Stimulated activated CD4-positive, alpha-beta T cell treated with anti-CD3 and anti-CD28 coated beads, Interleukin-15, amount 100 ng/mL, for 48 hours (primary cell): ENCODE measurements at places on chromosomes 4 and X.

GRCh38 chr4:139025841-139026240 is 10.3 kb downstream of the NOCT start:
- no peak for DNase-seq

DNA sequence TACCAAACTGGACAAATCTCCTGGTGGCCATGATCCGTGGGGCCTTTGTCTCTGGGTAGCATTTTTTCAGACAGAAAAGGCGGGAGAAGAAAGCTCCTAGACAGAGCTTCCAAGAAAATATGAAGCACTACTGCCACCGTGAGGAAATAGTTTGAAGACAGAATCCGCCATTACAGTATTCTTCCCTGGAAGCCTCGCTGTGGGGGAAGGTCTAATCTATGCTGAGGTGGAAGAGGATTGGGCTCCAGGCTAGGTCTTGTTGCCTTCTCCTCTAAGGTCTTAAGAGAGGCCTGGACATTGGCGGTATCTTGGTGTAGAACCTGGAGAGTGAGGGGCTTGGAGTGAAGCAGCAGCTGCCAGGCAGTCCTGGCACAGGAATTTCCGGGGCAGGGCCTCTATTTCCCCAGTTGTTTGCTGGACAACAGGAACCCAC is 218.9 kb downstream of the OR13H1 start:
- DNase-seq: peak; percentile 49

DNA sequence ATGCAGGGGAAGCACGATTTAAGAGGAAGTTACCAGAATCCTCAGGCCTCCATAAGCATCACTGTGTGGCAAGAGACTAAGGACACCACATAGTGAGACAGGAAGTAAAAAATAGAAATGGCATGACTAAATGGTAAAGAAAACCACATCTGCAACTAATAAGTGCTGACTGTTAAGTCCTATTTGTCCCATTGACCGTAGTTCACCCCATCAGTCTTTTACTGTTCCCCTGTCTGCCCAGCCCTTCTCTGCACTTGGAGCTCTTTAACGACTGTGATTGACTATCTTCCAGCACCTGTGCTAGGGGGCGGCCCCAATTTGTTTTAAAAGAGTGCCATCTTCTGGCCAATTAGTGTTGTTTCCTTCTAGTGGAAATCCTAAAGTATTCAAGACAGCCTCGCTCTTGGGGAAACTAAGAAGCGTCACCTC is 94.2 kb downstream of the MAOA start:
- DNase-seq: peak; percentile 10

DNA sequence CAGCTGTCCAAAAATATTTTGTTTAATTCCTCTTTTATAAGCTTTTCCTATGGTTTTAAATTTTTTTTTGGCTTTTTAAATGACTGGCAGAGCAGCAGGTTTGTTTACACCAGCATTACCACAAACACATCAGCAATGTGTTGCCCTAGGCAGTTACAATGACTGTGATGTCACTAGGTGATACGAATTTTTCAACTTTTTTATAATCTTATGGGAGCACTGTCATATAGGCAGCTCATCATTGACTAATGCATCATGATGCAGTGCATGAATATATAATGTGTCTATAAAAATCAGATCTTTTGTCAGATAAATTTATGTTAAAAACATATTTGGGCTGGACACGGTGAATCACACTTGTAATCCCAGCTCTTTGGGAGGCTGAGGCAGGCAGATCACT is 231.6 kb upstream of the SLIT2 start:
- no peak for DNase-seq

DNA sequence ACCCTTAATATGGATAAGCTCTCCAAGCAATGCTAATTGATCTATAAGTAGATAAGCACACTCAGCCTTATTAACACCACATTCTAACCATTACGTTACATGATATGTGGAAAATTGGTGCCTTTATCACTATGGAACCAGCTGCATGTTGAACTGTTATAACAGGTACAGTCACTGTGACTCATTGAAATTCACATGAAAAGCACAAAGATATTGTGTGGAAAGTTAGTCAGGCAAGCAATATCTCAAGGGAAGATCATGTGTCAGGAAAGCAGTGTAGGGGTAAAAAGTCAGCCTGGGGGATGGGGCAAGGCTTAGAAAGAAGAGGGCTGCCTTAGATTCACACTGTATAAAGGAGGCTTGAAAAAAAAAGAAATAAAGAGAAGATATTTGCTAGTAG is 313.7 kb upstream of the SMIM31 start:
- DNase-seq: no peak

- no peak for DNase-seq
These were observed 22.4 kb downstream of the HPRT1 start for GRCh38 chrX:134482371-134482770.

DNA sequence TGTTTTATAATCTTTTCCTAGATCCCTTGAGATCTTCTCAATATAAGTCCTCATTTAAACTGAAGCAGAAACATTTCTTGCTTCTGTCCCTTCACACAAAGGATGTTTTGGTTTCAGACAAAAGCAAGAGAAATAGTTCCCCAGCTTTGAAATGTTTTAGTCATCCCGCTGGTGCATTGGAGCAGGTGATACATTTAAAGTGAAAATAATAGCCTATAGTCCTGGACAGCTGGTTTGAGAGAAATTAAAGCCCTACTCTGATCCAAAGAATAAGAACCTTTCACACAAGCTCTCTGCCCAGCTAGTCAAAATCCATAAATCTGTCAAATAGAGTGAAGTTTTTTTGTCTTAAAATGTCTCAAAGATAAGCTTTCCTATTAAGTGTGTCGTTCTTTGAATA is 79.4 kb downstream of the LUZP4 start:
- no peak for DNase-seq

DNA sequence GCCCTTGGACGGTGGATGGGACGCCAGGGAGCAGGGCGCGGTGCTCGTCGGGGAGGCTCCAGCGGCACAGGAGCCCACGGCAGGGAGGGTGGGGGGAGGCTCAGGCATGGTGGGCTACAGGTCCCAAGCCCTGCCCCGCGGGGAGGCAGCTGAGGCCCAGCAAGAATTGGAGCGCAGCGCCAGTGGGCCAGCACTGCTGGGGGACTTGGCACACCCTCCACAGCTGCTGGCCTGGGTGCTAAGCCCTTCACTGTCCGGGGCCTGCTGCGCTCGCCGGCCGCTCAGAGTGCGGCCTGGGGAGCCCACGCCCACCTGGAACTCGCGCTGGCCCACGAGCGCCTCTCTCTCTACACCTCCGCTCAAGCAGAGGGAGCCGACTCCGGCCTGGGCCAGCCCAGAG is 8.6 kb downstream of the CD38 start:
- no peak for DNase-seq

DNA sequence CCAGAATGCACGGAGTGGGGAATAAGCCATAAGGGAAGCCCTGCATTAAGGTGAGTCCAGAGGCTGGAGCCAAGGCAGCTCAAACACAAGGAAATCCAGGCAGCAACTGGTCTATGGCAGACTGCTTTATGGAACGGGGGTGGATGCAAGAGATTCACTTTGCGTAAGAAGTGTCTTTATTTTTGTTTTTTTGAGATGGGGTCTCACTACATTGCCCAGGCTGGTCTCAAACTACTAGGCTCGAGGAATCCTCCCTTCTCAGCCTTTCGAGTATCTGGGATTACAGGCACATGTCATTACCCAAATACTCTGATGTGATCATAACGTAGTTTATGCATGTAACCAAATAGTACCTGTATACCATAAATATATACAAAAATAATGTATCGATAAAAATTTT is 199.5 kb downstream of the MAML3 start:
- DNase-seq: no peak

DNA sequence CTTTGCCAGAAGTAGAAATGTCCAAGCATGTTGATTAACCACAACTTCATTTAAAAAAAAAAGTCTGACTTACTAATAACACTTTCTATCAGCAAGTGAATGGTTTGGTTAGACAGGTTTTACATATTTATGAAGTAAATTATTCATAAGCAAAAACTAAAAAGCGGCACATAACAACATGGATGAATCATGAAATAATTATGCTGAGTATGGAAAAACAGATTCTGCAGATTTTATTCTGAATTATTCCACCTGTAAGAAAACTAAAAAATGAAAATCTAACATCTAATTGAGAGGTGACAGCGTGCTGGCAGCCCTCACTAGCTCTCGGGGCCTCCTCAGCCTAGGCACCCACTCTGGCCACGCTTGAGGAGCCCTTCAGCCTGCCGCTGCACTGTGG is 173.5 kb downstream of the ADAM29 start:
- no peak for DNase-seq

- DNase-seq: no peak
These were observed 12.2 kb downstream of the EGFL6 start for GRCh38 chrX:13581554-13581953.

DNA sequence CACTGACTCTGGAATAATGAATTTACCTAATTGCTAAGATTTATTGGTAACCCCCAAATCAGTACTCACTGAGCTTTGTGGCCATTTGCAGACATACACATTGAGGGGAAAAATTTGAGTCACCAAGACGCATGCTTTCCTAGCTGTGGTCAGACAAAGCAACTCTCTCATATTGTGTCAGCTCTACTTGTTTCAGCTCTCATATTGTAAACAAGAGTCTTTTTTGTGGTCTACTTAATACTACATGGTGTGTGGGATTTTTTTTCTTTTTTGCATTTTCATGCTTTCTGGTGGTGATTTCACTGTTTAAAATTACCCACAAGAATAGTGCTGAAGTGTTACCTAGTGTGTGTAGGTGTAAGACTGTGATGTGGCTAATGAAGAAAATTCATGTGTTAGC is 428.2 kb upstream of the GALNT7 start:
- no peak for DNase-seq

GRCh38 chr4:52574036-52574435 is 85.1 kb downstream of the USP46 start:
- DNase-seq: no peak

DNA sequence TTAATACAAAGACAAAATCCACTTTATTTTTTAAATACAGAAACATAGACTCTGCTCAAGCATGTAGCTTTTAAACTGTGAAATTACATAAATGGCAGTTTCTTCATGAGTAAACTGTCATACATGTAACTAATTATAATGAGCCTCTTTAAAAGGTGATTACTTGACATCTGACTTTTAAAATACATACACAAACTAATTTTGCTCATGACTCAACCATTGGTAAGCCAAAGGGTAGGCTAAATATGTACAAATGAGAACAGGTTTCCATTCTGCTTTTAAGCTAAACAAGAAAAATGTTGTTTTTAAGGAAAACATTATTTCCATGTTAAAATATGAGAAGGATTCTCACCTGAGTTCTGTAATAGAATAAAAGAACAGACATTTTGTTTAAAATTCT is 27.9 kb downstream of the CAMK2D start:
- no peak for DNase-seq

DNA sequence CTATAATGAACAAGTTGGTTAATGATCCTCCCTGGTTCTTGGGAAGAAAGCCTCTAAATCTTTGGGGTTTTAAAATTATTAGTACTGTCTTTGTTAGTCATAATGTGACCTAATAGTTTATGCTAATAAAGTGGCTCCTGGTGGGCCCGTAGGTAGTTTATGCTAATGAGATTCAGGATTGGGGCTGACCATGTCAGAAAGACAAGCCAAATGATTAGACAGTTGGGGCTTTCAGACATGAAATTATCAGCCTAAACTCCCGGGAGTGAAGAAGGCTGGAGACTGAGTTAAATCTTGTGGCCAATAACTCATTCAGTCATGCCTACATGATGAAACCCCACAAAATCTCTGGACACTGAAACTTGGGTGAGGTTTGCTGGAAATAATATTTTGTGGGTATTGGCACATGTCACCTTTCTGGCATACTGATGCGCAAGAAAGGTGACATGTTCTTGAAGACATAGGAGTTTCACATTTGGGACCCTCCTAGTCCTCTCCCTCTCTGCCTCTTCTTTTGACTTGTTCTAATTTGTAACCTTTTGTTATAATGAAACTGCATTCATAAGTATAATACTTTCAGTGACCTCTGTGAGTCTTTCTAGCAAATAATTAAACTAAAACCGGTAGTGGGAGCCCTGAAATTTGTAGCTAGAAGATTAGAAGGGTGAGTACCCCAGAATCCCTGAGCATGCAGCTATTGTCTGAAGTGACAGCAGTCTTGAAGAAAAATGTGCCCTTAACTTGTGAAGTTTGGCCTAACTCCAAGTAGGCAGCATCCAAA is 196.8 kb upstream of the FSTL5 start:
- DNase-seq: no peak

GRCh38 chr4:17597517-17597916 is 16.9 kb upstream of the MED28 start:
- no peak for DNase-seq

GRCh38 chr4:41797260-41797659 is 48.7 kb upstream of the PHOX2B start:
- no peak for DNase-seq

DNA sequence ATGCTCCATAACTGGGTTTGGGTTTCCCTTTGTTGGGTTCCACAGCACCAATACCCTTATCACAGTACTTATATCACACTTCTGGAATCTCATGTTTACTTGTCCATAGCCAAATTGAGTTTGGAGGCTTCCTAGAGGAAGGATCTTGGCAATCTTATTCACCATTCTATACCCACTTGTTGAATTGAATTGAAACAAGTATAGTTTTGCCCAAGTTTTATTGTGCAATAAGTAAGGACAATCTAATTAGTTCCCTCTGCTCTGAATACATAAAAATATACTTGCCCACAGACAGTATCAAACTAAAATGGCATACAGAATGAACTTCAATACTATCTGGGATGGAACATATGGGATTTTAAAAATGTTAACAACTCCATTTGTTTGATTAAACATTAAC is 40.3 kb downstream of the SEC31A start:
- no peak for DNase-seq

DNA sequence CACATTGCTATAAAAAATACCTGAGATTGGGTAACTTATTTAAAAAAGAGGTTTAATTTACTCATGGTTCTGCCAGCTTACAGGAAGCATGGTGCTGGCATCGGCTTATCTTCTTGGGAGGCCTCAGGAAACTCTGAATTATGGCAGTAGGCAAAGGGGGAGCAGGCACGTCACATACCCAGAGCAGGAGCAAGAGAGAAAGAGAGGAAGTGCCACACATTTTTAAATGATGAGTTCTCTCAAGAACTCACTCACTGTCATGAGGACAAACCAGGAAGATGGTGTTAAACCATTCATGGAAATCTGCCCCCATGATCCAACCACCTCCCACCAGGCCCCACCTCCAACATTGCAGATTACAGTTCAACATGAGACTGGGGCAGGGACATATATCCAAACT is 10.0 kb upstream of the AFF1 start:
- DNase-seq: no peak

GRCh38 chr4:95068818-95069478 is 311.2 kb downstream of the BMPR1B start:
- no peak for DNase-seq

DNA sequence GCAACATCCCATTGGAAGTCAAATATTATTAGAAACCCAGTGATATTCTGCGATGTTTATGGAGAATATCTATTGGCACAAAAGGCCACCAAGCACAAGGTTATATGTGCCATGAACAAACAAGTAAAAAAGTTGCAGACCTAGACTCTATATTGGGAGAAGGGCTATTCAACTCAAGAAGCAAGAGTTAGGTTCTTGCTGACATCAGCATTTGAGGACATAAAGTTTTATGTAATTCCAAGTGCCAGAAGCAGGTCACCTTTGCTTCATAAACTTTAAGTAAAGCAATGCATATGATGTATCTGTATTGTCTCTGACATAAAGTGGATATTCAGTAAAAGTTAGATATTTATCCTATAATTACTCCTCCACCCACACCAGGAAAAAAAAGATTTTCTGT is 71.1 kb downstream of the MAGEB10 start:
- no peak for DNase-seq

- DNase-seq: no peak
These were observed 25.6 kb upstream of the MMRN1 start for GRCh38 chr4:89868999-89869589.
